ENCODE measurements at places on chromosomes 11 and 22. TPM values are rescaled to one million over a fixed set of nuclear protein-coding genes. Genes with fewer than 3 reads are reported as not detected.

The ZNRF3 gene
- 8.2 TPM for total RNA-seq

The PGGHG gene
- 1.0 TPM for total RNA-seq

The CABP2 gene
- total RNA-seq = not detected

The KIRREL3 gene
- total RNA-seq = not detected
